Right atrium auricular region (tissue), 2 donors: ENCODE measurements at places on chromosomes 5 and 9. TPM values are rescaled to one million over a fixed set of nuclear protein-coding genes. Genes with fewer than 3 reads are reported as not detected.

The NRG2 gene
- 1.8 TPM for total RNA-seq

The FAM169A gene
- 4.2 TPM for total RNA-seq

The NXNL2 gene
- total RNA-seq: not detected

The PHF24 gene
- not detected for total RNA-seq

The FOXD4L3 gene
- total RNA-seq: not detected

The OTP gene
- total RNA-seq: not detected

The CDC25C gene
- total RNA-seq: 0.30 TPM

The MUSK gene
- 6.1 TPM for total RNA-seq

The SLC45A2 gene
- total RNA-seq: 0.82 TPM

The MYMK gene
- not detected for total RNA-seq

The MRRF gene
- total RNA-seq: 20.7 TPM

The LHFPL2 gene
- 9.9 TPM for total RNA-seq

The LECT2 gene
- not detected for total RNA-seq

The IL13 gene
- not detected for total RNA-seq

The GIN1 gene
- total RNA-seq: 8.9 TPM

The GHR gene
- 10.9 TPM for total RNA-seq

The PURA gene
- 25.1 TPM for total RNA-seq

The MOCS2 gene
- total RNA-seq: 64.5 TPM

The F2RL2 gene
- 0.44 TPM for total RNA-seq

The CHD1 gene
- 20.4 TPM for total RNA-seq

The IL4 gene
- total RNA-seq: not detected

The TPPP gene
- total RNA-seq: 12.2 TPM

The SLC9A3 gene
- total RNA-seq: 1.8 TPM

The SHISAL2B gene
- total RNA-seq: not detected

The GPR21 gene
- total RNA-seq: not detected

The FCN2 gene
- total RNA-seq: not detected

The MPDZ gene
- 57.3 TPM for total RNA-seq

The ANKRD55 gene
- 0.20 TPM for total RNA-seq

The SPINK6 gene
- total RNA-seq: not detected

The GAPT gene
- total RNA-seq: not detected

The RMI1 gene
- 3.1 TPM for total RNA-seq

The SCGB3A2 gene
- not detected for total RNA-seq

The LCN15 gene
- total RNA-seq: 1.4 TPM

The LRRTM2 gene
- total RNA-seq: not detected

The CCNI2 gene
- not detected for total RNA-seq

The PRDM9 gene
- not detected for total RNA-seq

The ORM2 gene
- not detected for total RNA-seq

The TEK gene
- 16.7 TPM for total RNA-seq

The SAXO1 gene
- not detected for total RNA-seq

The GCNT4 gene
- 0.20 TPM for total RNA-seq

The IL5 gene
- total RNA-seq: not detected
